ENCODE measurements at places on chromosomes 7 and 10.

DNA sequence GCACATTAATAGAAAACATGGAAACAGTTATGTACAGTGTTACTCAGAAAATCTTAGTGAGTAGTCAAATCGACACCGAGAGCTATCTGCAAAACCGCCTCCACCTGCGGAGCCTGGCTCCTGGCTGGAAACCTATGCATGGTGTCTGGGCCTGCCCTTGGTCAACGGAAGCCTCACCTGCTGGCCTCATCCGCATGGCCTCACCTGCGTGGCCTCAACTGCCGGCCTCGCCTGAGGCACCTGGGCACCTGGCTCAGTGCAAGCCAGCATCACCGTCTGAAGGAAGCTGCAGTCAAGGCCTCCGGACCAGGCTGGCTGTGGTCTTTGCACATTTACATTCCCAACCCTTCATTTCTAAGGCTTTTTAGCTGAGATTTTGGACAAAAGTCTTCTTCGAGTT is 352.1 kb downstream of the POM121L12 start:
- no peak for DNase-seq

DNA sequence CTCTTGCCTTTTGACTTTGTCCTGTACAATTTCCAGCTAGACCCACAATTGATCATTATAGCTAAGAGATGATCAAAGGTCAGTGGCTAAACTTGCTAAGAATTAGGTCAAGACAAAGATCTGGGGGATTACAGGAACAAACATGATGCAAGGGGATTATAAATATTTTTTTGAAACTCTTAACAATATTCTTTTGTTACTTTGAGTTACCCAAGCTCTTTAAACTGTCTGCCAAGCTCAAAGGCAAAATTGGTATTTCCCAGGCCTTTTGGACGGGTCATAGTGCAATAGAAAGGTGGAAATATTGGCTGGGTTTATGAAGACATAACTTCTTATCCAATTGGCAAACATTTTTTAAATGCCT is 23.4 kb downstream of the TBXAS1 start:
- DNase-seq: no peak

GRCh38 chr10:124688889-124689670 is 55.1 kb downstream of the FAM53B start:
- peak; percentile 81 for DNase-seq

DNA sequence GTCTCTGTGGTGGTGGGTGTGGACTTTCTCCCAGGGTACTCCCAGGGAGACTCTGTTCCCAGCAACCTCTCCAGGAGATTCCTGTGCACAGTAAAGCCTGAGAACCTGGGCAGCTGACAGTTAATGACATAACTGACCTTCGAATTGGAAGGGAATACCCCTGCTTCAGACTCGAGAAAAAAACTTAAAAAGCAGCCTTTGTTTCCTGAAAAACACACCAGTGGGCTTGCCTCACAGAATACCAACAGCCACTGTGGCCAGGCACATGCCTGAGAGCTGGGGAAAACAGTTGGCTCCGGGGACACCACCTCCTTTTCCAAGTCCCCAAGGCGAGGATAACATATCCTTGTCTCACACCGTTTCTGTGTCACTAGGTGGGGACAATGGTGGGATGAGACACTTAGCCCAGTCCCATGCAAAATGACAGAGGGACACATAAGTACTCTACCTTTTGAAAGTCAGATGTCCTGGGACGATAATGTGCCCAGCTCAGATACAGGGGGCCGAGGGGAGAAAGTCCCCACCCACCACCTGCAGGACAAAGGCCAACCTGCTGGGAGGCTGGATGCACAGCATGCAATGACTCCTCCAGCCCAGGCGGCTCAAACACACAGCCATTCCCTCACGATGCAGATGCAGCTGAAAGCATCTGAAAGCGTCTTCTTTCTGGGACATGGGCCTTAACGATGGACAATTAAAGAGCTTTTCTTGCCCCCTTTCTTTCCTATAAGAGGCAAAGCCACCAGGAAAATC is 65.6 kb downstream of the HIPK2 start:
- no peak for DNase-seq

- peak; percentile 74 for DNase-seq
Observed at GRCh38 chr10:11863353-11864109, 40.4 kb downstream of the PROSER2 start.

GRCh38 chr10:26464632-26465280 is 26.6 kb downstream of the APBB1IP start:
- no peak for DNase-seq

GRCh38 chr7:85336086-85336485 is 149.2 kb upstream of the SEMA3D start:
- no peak for DNase-seq

GRCh38 chr10:59617996-59618395 is 91.7 kb downstream of the SLC16A9 start:
- DNase-seq: no peak

GRCh38 chr7:3978839-3979238 is 677.8 kb downstream of the SDK1 start:
- DNase-seq: no peak

DNA sequence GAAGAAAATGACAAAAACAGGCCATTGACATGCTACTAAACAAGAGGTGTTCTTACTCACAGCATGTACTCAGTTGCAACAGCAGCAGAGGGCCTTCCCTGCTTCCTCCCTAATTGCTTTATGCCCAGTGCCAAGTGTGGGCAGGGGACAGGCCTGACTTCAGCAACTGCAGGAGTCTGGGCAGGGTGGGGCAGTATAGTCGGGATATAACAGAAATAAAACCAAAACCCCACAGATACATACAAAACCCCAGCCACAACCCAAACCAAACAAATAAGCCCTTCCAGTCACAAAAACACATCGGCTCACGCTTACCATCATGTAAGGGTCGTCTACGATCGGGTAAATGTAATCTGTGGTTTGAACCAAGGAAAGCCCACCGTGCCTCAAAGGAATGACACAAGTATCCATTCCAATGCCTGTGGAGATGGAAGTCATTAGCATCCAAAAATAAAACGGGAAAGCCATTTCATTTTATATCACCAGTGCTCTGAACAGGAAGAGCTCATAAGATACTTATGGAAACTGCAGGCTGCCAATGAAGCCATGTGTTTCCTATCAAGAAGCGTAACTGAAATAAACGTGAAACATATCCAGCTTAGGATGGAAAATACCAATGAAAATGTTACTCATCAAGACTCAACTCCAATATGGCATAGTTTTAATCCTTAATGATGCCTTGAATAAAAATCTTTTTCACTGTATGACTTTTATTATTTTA is 9.5 kb downstream of the SEPHS1 start:
- DNase-seq: no peak

DNA sequence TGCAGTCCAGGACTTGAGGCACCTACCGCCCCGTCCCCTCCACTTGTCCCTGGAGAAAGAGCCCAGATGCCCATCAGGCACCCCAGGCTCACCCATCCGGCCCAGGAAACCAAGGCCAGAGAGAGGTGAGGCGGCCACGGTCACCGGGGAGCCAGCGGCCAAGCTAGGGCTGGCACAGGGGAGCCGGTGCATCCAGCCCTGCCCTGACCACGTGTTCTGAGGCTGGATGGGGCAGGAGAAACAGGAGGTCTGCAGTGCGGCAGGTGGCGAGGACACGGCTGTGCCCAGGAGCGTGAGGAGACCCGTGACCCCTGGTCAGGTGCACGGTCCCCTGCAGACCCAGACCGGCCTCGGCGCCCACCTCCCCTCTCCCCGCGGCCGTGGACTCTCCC is 27.6 kb downstream of the UNCX start:
- no peak for DNase-seq

DNA sequence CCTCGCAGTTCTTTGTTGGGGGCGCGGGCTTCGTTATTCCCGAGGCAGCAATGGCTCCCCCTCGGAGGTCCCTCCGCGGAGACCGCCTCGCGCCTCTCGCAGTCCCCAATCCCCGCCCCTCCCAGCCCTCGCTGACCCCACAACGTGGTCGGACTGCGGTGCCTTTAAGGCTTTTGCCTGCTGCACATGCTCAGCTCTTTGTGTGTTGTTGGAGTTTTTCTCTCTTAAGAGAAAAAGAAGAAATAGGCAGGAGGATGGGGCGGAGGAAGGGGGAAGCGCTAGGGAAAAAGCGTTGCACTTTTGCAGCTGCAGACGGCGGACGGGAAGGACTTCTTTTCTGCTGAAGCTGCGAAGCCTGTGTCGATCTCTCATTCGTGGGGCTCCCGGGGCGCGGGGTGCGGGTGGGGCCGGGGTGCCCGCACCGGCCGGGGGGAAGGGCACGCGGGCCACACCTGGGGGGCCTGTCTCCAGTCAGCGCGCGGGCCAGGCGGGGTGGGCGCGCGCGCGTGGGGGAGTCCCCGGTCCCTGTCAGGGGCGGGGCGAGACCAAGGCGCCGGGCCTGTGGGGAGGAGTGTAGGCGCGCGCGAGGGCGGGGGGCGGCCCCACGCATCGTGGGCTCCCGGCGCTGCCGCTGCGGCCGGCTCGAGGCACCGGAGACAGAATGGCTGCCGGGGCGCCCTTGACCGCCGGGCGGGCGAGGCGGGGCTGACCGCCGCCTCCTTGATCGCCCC is 445 bp upstream of the ATRNL1 start:
- peak; percentile 48 for DNase-seq

- no peak for DNase-seq
Observed at GRCh38 chr7:138755842-138756590, 41.8 kb upstream of the TMEM213 start.

- peak; percentile 18 for DNase-seq
Observed at GRCh38 chr7:121366852-121367431, 29.2 kb downstream of the FAM3C start.

- DNase-seq: no peak
Observed at GRCh38 chr10:69088471-69088769, 517 bp downstream of the SRGN start.

- no peak for DNase-seq
Observed at GRCh38 chr7:82166260-82167015, 277.1 kb downstream of the CACNA2D1 start.

- no peak for DNase-seq
Observed at GRCh38 chr10:30357806-30358205, 8.7 kb upstream of the MTPAP start.

- DNase-seq: peak; percentile 31
Observed at GRCh38 chr7:106057962-106058927, 53.9 kb downstream of the SYPL1 start.

DNA sequence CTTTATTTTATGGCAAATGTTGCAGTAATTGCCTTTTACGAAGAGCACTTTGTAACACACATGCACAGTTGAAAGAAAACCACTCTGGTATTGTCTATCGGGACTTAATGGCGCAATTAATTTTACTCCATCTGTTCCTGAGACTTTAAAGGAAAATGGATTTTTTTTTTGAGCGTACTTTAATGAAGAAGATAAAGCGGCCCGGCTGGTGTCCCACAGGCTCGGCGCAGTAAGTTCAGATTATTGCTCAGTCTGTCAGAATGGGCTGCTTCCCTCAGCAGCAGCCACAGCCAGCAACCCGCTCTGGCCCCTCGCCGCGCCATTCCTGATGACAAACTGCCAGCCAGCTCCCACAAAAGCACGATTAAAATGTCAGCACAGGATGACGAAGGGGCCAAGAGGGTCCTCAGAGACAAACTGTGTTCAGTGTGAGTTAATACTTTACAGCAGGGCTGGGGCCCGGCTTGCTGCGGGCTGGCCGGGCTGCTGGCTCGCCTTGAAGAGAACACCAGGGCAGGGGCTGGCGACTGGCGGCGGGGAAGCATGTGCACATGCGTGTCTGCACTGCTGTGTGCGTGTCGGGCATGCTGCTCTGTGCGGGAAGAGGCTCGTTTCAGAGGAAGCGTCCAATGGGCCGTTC is 501.0 kb upstream of the GALNT17 start:
- no peak for DNase-seq

Measured in activated T-cell treated with anti-CD3 and anti-CD28 coated beads, Interleukin-2, amount 50 U/mL, for 72 hours (primary cell).